Retinal pigment epithelial cell (primary cell): ENCODE measurements at places on chromosomes 5 and 9.

- no peak for DNase-seq
These were observed 116.1 kb downstream of the GIN1 start for GRCh38 chr5:103003872-103004271.

GRCh38 chr5:40616781-40617180, 62.9 kb upstream of the PTGER4 start:
- DNase-seq: no peak

DNA sequence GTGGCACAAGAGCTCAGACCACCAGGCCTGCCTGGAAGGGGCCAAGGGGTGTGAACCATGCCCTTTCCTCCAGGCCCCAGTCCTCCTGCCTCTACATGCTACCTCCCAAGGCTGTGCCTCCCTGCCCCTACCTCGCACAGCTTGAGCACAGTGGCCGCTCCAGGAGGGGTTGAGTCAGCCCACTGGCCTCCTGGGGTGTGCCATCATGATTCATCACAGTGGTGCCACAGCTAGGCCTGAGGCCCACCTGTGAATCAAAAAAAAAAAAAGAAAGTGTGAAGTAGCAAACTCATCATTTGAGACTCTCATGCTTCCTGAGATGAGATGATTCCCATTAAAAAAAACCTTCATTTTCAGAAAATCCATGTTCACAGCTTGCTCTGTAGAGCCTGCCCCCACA, 240.5 kb downstream of the HSPA4 start:
- no peak for DNase-seq

DNA sequence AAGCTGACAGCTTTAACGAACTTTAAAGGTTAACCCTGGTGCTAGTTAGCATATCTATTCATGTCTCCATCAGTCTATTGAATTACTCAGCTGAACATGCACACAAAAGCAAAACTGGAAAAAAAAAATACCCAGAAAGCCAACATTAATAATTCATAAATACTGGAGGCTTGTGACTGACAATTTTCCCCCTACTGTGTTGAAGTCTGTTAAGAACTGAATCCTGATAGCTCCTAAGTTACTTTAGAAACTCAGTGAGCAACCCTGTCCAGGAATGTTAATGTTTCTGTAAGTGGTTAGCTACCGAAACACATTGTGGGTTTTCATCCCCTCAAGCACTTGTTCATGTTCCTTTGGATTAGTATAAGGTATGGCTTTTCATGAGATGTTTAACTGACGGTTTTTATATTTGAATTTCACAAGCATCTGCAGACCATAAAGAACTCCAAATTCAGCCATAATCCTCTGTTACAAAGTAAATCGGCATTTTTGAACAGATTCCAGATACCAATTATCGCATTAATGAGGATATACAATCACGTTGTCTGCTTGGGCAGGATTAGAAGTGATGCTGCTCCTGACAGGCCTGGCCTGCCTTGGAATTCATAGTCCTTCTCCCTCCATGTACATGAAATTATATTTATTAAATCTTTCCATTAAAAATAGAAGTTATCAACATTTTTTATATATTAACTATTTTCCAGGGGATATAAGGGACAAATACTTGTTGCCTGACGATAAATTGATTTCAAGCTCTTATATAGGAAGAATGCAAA, 331.2 kb downstream of the TLE4 start:
- peak; percentile 99 for DNase-seq

GRCh38 chr5:145510324-145510723, 324.8 kb downstream of the PRELID2 start:
- DNase-seq: no peak

DNA sequence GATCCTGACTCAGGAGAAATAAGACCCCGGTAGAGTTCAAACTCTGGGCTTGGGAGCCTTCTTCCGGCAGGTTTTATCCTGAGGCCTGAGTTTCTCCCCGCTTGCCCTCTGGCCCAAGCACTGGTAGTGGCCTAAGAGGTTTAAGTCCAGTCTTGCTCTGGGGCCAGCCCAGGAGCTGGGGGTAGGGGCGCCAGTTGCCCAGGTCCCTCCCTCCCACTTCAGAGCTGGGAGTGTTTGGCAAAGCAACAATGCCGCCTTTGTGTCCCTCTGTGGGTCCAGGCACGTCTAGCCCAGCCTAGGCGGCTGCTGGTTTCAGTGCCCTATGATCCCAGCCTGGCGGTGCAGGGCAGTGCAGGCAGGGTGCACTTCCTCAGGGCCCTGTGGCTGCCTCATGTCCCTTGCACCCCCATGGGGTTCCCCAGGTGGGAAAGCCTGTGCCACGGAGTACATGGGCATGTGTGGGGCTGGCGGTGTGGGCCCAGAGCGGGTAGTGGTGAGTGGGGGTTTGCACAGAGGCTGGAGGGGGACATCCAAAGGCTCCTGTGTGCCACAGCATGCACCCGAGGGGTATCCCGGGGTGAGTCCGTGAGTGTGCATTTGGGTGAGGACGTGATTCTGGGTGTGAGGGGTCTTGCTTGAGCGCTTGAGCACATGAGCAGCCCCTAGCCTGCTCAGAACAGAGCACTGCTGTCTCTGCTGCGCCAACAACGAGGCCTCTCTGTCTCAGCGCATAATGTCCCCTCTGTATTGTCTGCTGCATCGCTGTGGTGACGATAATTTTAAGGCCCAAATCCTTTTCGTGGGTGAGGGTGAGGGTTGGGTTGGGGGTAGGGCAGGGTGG, 61.7 kb upstream of the PSD2 start:
- peak; percentile 83 for DNase-seq

- no peak for DNase-seq
These were observed 207.3 kb downstream of the TMEM38B start for GRCh38 chr9:105901514-105902109.
